ENCODE measurements at places on chromosomes 7 and 10.
A peak's percentile ranks its signal among the peaks of the same experiment; 100 is the strongest.

DNA sequence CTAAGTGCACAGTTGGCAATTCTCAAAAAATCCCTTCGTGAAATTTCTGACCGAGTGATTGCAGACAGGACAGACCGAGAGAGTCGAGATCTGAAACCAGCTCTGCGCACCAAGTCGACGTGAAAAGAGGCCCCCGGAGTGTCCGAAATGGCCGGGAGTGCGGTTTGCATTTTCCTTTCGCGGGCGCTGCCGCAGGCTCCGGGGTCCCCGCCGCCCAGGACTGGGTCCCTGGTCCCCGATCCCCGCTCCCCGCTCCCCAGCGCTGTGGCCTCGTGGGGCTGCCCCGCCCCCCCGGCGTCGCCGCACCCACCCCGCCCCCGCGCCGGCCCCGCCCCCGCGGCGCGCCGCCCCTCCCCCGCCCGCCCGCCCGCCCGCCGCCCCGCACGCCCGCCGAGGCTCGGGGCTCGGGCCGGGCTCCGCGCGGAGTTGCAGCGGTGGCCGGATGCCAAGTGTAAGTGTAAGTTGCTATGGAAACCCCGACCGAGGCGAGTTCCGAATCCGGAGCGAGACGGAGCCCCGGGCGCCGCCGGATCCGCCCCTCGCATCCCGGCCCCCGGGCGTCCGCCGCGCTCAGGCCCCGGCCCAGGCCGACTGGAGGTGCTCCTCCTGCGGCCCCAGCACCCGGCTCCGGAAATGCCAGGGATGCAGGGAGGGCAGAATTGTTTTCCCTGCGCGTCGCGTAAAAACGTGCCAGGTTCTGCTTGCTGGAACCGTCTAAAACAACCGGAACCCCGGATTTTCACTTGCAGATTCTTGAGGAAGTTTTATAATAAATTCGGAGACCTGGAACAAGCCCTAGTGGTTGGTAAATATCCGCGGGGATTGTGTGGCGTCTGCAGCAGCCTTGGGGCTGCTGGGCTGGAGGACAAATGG, 4.6 kb downstream of the BMI1 start:
- DNase-seq, result peak; percentile 81

DNA sequence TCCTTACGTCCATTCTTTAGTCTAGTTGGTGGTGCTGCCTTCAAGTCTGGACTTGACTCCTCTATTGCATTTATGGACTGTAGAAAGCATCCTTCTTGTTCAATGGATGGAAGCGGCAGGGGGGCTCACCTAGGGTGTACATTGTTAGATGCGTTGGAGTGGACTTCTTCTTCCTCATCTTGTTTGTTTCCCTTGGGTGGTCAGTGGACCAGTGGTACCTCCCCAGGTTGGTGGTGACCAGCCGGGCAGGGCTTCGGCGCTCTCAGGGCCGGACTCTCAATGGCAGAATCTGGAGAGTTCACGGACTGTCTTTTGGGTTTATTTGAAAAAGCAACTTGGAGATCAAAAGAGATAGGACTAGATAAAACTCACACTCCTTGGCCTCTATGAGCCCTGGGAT, 6.2 kb upstream of the BTBD16 start:
- no peak for DNase-seq

DNA sequence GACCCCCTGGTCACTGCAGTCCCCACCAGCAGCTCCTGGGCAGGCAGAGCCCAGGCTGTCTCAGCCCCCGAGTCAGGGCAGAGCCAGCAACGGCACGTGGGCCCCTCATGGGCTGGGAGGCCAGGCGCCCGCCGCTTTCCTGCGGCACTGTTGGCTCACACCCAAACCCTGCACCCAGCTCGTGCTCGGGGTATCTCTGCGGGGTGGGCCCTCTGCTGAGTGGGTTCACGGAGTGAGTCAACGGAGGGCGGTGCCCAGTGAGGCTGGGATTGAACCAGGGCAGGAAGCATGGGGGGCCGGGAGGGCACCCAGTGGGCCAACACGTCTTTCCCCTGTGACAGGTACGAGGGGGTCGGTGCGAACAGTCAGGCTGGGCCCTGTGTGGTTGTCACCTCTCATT, 28.9 kb downstream of the ADAP1 start:
- DNase-seq, result no peak

DNA sequence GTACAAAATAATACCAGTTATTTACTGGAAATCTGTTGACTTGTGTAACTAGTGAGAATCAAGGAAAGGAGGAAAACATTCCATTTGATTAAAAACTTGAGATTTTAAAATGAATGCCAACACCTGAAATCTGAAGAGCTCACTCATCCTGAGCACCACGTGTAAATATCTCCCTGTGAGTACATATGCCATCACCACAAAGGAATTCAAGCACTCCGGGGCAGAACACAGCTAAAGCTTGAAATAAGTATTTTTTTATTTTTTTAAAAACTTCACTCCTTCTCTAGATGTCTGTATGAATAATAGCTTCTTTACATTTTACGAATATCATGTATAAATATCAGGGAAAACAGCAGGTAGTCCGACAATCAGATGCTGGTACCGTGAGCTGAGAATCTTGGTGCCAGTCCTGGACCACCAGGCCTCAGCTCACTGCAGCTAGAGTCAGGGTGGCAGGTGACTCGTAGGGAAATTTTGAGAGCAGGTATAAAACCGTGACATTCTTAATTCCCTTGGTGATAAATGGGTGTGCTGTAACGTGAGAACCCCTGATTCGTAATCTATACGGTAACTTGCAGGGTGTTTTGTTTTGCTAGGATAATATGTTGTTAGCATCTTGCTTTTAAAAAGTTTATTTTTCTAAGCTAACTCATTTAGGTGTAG, 12.7 kb downstream of the LMTK2 start:
- DNase-seq, result no peak

- DNase-seq, result peak; percentile 88
Measured at GRCh38 chr10:101817337-101818118, 716 bp downstream of the OGA start.

GRCh38 chr10:123821136-123821535, 70.5 kb downstream of the CPXM2 start:
- no peak for DNase-seq

- no peak for DNase-seq
Measured at GRCh38 chr7:107167483-107168232, 1.1 kb upstream of the HBP1 start.

GRCh38 chr7:47236480-47237129, 345.3 kb downstream of the TNS3 start:
- DNase-seq, result no peak

- DNase-seq, result no peak
Measured at GRCh38 chr10:5413012-5413938, 918 bp downstream of the NET1 start.

DNA sequence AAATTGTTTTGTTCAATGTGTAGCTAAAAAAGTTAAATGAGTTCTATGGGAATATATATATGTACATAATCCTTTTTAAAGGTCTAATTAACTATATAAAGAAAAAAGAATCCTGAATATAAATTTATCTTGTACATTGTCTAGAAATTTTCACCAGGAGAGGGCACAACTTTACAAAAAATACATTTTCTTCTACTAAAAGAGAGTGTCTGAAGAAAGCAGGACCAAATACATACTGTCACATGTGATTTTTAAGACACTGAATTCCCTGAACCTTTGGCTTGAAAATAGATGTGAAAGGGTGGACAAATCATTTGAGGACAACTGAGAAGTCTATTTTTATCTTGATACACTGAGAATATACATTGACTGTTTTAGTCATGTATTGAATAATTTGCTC, 204.3 kb downstream of the DGKB start:
- no peak for DNase-seq

DNA sequence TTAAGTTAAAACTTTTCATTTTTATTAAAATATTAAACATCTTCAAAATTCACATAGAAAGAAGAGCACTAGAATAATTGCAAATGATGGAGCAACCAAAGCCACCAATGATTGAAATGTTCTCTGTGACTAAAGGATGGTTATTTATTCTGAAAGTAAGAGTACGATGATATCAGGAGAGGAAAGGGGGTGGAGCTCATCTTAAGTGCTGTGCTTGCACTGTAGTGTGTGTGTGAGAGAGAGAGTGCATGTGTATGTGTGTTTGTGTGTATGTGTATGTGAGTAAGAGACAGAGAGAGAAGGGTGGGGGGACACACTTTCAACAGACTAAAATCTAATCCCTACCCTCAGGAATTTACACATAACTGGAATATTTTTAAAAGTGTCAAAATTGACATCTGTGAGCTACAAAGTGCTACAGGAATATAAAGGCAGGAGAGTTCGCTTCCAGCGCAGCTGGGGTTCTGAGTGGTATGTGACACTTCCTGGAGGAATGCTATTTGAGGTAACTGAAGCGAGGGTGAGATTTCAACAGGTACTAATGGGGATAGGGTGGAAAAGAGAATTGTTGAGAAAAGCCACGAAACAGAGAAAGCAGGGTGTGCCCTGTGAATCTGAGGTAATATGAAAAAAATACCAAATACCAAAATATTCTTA, 57.2 kb upstream of the SMNDC1 start:
- no peak for DNase-seq

DNA sequence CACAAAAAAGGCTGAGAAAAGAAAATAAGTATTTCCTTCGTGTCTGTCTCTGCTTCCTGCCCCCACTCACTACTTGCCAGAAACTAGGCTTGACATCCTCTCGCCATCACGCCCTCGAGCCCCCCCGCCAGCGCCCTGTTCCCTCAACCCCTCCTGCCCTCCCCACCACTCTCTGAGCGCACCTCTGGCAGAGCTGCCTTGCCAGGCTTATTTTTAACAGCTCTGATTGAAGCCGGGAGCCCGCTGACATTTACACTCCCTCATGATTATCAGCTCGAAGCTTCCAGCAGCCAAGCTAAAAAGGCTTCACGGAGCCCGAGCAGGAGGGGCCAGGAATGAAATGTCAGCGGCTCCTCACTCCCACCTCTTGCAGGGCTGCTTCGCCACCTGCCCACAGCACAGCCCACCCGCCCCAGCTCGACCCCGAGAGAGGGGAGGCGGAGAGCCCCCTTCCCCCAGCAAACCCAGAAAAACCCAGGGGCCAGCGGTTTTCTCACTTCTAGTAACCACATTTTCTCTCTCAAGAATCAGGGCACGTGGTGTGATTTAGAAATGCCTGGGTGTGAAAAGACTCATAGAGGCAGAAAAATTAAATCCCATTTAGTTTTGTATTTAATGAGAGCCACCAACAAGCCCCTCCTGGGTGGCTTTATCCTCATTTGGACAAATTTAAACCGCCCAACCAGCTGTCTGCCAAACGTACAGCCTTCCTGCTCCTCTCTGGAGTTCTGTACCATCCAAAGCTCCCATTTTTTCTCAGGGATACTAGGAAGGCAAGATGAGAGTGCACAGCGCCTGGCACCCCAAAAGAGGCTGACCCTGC, 89.3 kb downstream of the SLIT1 start:
- no peak for DNase-seq

DNA sequence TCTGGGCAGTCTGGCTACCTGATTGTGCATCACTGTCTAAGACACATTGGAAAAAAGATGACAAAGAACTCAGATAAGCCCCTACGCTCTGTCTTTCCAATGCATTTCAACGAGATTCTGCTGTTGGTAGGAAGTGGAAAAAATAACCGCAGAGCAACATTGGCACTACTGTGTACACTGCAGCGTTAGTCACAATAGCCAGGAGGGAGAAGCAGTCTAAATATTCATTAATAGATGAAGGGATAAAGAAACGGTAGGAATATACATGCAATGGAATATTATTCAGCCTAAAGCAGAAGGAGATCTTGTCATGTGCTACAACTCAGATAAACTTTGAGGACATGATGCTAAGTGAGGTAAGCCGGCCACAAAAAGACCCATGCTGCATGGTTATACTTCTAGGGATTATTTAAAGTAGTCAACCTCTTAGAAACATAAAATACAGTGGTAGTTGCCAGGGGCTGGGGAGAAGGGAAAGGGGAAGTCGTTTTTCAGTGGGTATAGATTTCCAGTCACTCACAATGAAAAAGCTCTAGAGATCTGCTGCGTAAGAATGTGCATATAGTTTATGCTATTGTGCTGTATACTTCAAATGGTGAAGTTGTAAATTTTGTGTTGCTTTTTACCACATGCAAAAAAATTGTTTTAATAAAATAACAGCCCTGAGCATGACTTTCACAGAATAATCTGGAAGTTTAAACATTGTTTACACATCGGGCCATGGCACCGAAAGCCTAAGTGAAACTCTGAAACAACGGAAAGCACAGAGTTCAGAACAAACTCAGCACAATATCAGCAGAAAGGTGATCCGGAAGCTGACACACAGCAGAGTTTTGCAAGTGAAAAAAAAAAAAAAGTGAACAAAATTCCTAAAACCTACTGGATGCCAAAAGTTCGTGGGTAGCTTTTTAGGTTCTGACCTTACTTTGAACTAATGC, 40.1 kb downstream of the ELMO1 start:
- DNase-seq, result no peak

GRCh38 chr10:89351780-89352597, 24.2 kb downstream of the IFIT3 start:
- DNase-seq, result no peak

GRCh38 chr7:95925971-95926370, 153.6 kb downstream of the DYNC1I1 start:
- DNase-seq, result no peak

GRCh38 chr10:36042135-36042534, 400.0 kb upstream of the FZD8 start:
- no peak for DNase-seq

DNA sequence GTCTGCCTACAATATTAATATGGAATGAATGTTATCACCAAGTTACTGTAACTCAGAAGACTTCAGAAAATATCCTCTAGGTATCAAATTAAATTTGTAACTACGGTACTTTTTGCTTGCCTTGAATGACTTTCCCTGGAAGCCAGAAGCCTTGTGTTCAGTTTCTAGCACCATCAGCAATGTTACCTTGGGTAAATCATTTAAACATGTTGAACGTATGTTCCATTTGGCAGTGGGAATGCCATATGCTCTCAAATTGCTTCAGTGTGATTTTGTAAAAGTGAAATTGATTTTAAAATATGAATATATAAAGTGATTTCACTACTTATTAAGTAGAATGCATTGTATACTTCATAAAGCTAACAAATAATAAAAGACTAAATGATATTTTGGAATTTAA, 11.2 kb downstream of the RPA3 start:
- no peak for DNase-seq

GRCh38 chr7:77481615-77482014, 55.5 kb upstream of the PTPN12 start:
- no peak for DNase-seq

DNA sequence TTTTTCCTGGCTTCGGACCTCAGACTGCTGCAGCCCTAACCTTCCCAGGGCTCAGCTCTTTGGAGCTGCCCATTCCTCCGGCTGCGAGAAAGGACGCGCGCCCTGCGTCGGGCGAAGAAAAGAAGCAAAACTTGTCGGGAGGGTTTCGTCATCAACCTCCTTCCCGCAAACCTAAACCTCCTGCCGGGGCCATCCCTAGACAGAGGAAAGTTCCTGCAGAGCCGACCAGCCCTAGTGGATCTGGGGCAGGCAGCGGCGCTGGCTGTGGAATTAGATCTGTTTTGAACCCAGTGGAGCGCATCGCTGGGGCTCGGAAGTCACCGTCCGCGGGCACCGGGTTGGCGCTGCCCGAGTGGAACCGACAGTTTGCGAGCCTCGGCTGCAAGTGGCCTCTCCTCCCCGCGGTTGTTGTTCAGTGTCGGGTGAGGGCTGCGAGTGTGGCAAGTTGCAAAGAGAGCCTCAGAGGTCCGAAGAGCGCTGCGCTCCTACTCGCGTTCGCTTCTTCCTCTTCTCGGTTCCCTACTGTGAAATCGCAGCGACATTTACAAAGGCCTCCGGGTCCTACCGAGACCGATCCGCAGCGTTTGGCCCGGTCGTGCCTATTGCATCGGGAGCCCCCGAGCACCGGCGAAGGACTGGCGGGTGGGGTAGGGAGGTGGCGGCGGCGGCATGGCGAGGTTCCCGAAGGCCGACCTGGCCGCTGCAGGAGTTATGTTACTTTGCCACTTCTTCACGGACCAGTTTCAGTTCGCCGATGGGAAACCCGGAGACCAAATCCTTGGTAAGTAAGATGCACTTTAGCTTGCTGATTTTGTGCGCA, at the start of gene PLXDC2:
Gene PLXDC2 (plus strand): TSS at position 22 of the 820 bp plus-strand sequence.
- DNase-seq, result peak; percentile 83
